ENCODE measurements at places on chromosomes 4 and X.

DNA sequence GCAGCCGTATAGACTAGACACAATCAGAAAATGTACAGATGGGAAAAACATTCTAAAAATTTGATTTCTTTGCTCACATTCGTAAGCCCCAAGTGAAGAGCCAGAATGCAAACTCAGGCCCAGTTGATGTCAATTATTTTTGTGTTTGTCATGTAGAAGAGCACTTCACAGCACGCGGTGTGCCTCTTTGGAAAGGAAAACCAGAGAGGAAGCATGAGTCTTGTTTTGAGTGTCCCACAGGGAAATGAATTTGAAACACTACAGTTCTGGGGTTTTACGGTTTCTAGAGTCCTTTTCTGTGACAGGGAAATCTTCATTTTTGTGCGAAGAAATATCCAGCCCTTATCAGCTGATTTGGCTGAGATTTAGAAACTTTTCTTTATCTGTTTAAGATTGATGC is 554.6 kb upstream of the BOD1L1 start:
- no peak for ATAC-seq

- no peak for ATAC-seq
Measured at GRCh38 chr4:111937368-111937767, 207.9 kb upstream of the FAM241A start.

- ATAC-seq, result no peak
Measured at GRCh38 chrX:48473704-48473990, 2.4 kb upstream of the FTSJ1 start.

GRCh38 chrX:53294024-53294648 is 12.8 kb upstream of the IQSEC2 start:
- no peak for ATAC-seq

- no peak for ATAC-seq
Measured at GRCh38 chrX:120365320-120365719, 3.4 kb downstream of the ATP1B4 start.

- ATAC-seq, result no peak
Measured at GRCh38 chr4:13821522-13821921, 194.0 kb upstream of the BOD1L1 start.

- ATAC-seq, result no peak
Measured at GRCh38 chr4:7218686-7219085, 26.3 kb downstream of the SORCS2 start.

- no peak for ATAC-seq
Measured at GRCh38 chr4:53532521-53532920, 58.8 kb downstream of the LNX1 start.

GRCh38 chrX:10833299-10834169 is 213.1 kb upstream of the MID1 start:
- ATAC-seq, result no peak

All from activated T-helper 17 cell treated with anti-CD3 and anti-CD28 coated beads, Interleukin-2, amount 50 U/mL, for 72 hours (primary cell).